Right ventricle myocardium inferior (tissue), 1 donor: ENCODE measurements at places on chromosomes 16 and 17. TPM values are rescaled to one million over a fixed set of nuclear protein-coding genes. Genes with fewer than 3 reads are reported as not detected.

DNA sequence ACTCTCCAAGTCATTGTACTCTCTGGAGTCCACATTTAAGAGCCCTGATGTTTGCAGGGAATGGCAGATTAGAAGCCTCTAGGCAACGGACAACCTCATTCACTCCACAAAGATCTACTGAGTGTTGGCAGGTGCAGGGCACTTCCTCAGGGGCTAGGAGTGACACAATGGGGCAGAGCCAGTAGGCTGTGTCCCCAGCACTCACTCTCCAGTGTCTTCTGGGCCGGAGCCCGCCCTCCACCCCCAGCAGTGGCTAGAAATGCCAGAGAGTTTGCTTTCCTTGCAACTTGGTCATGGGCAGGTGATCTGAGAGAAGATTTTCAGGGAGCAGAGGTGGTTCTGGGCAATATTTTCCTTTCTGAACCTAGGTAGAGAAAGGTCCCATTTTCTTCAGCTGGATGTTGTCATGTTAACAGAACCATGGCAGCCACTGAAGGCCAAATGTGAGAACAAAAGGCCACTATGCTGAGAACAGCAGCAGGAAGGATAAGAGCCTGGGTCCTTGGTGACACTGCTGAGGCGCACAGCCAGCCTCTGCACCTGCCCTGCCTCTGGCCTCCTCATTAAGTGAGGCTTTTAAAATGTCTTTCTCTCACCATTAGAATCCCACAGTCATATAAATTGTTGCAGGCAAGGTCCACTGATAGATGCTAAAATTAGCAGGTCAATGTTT, 96.2 kb downstream of the USP31 start:
- DNase-seq = no peak

DNA sequence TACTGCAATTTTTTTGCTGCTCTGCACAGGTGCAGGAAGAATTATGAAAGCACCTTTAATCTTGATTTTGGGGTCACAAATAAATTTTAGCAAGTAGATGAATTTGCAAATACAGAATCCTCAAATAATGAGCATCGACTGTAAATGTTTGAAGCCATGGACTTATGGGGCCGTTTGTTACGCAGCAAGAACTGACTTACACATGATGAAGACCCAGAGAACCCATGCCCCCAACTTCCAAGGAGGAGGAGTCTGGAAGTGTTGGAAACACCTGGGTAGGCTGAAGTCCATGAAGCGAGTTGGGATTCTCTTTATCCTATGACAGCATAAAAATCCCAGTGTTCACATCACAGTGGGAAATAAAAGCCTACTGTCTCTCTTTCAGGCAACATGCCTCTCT, 176.6 kb downstream of the RBFOX3 start:
- no peak for DNase-seq

Gene KRTAP4-4
- total RNA-seq = not detected

Gene CBLN1
- 0.89 TPM for total RNA-seq

Gene LGALS9
- total RNA-seq = 18.2 TPM

- DNase-seq = no peak
Observed at GRCh38 chr17:72934927-72935326, 157.6 kb downstream of the SLC39A11 start.

Gene CHD9NB
- 1.4 TPM for total RNA-seq

DNA sequence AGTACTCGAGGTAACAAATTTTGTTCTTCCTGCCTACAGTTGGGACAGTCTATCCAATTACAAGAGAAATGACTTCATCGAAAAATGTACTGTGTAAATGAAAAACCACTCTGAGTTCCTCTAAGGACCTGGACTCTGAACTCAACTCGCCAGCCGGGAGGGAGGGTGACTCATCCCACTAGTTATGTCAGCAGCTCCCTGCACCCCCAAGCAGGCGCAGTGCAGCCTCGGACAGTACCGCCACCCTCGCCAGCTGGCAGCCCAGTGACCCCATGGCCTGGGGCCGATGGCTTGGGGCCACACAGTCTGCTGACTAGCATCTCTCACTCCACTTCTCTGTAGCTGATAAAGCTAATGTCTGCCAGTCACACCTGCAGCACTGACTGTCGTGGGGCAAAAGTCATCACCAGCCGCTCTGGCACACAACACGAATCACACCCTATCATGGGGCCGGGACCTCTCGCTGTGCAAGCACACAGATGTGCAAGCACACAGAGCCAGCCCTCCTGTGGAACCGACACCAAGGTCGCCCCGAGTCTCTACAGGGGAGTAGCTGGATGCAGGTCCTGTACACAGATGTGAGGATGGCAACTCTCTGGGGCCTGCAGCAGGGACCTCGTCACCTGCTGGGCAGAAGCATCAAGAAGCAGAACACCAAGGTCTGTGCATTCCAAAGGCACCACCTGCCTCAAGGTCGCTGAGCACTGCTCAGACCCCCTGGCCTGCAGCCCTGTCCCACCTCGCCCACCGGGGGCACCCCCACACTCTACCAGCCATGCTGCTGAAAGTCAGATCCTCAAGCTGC, 5.7 kb downstream of the CSNK1D start:
- DNase-seq = peak; percentile 96

DNA sequence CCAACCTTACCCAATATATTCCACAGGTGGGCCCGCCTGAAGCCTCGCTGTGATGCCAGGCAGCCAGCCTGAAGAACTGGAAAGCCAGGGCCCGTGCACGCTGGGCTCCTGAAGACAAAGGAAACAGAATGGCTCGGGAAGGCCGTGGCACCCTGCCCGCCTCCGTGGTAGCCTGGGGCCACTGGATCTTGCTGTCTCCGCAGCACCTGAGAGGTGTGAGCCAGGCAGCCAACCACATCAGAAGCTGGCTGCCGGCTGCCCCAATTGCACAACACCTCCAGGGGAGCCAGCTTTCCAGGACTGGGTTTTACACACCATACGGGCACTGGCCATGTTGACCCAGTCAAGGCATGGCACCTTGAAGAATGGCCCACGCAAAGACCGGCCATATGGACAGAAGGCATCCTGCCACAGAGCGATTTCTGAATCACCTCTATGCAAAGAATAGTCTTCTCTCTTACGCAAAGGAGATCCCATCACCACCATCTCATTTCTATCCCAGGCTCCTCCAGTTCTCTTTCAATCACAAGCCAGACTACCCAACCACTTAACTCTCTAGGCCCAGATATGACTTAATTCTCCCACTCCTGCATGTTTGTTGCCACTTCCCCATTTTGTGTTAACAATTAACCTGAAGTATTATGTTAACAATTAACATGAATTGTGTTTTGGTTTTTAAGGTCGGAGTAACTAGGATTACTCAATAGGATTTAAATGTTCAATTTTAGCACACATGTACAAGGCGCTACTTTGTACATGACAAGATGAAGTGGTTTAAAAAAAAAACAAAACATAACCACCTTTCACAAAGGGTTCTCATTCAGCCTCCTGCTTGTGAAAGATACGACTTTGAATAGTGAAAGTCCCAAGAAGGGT, 32.1 kb downstream of the ZFHX3 start:
- DNase-seq = no peak

DNA sequence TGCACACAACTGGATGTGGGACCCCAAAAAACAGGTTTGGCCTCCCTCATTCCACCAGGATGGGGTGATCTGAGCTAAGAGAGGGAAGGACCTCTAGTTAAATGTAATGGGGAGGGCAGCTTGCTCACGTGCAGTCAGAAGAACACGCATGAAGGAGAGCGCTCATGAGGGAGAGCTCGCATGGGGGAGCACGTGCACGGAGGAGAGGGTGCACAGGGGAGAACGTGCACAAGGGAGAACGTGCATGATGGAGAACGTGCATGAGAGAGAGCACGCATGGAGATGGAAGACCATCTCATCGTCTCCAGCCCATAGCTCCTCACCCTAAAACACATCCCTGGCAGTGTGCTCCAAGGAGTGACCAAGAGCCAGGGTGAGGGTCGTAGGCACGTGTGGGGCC, 141.2 kb downstream of the RBFOX3 start:
- DNase-seq = no peak

- DNase-seq = no peak
Observed at GRCh38 chr16:60217787-60218186, 1483.7 kb upstream of the GOT2 start.

DNA sequence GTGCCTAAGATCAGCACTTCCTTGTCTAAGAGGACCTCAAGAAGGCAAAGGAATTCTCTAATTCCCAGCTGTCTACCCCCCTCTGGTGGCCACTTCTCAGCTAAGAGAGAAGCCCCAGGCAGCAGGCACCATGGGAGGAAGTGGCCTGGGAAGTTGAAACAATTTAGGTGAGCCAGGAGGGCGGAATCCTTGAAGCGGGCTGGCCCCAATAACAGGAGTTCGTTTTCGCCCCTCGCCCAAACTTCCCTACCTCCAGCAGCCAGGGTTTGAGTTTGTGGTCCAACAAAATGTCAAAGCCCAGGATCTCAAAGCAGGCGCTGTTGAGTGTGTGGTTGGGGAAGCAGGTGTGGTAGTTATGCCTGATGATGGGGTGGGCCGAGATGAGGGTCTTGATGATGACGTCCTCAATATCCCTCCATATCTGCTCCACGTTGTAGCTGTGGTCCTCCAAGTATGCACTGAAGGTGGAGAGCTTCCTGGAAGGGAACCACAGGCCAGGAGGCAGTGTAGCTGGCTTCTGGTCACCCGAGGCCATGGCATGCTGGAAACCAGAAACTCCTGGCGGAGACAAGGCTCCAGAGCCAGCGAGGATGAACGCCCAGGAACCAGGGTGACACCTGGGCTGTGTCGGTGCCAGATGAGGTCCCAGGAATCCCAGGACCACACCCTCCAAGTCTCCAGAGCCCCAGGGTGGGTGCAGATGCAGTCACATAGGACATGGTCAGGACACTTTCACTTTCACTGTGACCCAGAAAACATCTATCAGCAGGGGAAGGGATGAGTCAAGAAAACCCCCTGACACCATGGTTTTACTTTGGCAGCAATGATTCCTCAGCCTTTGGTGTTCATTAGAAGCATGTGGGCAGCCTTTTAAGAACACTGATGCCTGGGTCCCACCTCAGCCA, 25.6 kb downstream of the TTLL6 start:
- DNase-seq = no peak

Gene EVI2B
- 2.9 TPM for total RNA-seq

DNA sequence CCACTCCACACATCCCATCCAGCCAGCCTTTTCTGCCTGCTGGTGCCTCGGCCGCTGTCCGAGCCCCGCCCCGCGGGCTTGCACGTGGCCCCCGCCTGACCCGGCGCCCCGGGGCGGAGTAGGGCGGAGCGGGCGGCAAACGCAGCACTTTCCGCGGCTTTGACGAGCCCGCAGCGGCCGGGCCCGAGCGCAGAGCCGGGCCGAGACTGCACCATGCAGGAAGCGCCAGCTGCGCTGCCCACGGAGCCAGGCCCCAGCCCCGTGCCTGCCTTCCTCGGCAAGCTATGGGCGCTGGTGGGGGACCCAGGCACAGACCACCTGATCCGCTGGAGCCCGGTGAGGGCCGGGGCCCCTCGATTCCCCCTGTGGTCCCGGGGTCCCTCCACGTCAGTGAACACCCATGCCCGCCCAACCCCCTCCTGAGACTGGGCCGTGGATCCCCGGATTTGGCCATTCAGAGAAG, at the start of gene HSF4:
TSS of gene HSF4 (plus strand) at position 147 of the 463 bp plus-strand sequence. CDS start at position 214, 67 bp downstream.
- DNase-seq = peak; percentile 87

- no peak for DNase-seq
Observed at GRCh38 chr16:56513091-56513490, 6.7 kb downstream of the BBS2 start.

GRCh38 chr16:53920988-53921387, 217.0 kb downstream of the FTO start:
- no peak for DNase-seq

- DNase-seq = no peak
Observed at GRCh38 chr17:9242983-9243382, 221.7 kb downstream of the NTN1 start.

DNA sequence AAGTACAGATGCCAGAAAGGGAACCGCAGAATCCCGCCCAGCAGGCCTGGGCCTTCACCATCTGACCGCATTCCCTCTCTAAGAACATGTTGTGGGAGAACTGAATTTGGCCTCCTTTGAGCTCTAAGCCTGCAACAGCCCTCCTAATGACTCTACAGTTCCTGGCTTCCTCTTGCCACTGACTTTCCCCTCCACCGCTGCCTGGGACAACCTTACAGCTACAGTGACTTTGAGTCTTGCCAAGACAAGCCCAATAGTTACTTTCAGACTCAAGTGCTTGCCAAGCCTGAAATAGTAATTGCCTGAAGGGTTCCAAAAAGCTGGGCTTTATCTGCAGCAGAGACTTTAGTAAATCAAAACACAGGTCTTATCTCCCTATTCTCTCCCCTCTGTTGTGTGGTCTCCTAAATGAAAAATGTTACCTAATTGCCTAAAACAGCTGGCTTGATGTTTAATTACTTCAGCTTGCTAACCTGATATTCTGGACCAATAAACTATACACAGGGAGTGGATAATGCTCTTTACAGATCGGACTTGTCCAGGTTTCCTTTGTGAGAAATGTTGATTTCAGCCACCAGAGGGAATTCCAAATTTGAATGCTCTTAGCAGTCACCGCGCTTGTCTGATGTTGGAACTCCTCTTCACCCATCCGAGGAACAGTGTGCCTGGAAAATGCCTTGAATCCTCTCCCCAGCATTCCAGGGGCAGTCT, 85.1 kb upstream of the TBX2 start:
- DNase-seq = peak; percentile 71

- DNase-seq = peak; percentile 67
Observed at GRCh38 chr16:85556456-85557082, 56.6 kb upstream of the GSE1 start.

GRCh38 chr17:28773736-28774135, 29.9 kb downstream of the TRAF4 start:
- DNase-seq = no peak

- DNase-seq = no peak
Observed at GRCh38 chr17:72903522-72903921, 189.0 kb downstream of the SLC39A11 start.

Gene LDHD
- 71.8 TPM for total RNA-seq

Gene CD2BP2
- 35.0 TPM for total RNA-seq

GRCh38 chr17:48100591-48101011, 677 bp downstream of the CBX1 start:
- DNase-seq = peak; percentile 73

GRCh38 chr17:75404731-75405364, 630 bp downstream of the GRB2 start:
- peak; percentile 70 for DNase-seq

DNA sequence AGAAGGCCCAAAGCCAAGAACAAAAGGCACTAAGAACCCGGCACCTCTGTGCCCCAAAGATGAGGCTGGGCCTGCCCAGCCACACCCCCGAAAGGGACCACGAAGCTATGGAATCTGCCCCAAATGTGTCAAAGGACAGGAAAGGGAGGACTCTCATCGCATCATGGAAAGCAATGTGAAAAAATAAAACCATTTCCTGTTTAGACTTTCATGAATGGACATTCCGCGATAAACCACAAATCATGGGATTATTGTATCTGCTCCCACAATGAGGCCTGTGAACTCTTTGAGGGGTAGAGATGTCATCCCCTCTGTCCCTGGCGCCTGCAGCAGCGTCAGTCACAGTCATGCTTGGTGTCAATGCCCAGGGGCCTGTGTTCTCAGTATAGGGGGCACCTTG, 135.0 kb downstream of the COPRS start:
- no peak for DNase-seq

- no peak for DNase-seq
Observed at GRCh38 chr16:85894266-85894665, 4.7 kb upstream of the IRF8 start.

DNA sequence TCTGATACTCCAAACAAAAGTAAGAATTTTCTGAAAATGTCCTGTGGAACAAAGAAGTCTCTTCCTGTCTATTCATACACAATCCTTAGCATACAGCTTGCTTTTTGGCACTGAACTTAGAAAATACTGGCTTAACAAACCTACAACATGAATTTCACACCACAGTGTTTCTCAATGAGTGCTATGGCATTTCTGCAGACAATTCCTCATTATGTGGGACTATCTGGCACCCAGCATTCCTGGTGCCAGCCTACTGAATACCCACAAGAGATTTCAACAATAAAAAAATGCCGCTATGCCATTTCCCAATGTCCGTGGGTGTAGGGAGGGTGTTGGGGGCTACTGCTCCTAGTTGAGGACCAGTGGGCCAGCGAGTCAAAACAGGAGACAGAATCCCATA, 62.1 kb downstream of the ZNF652 start:
- DNase-seq = no peak
